ENCODE measurements at places on chromosomes 7 and 10. TPM values are rescaled to one million over a fixed set of nuclear protein-coding genes. Genes with fewer than 3 reads are reported as not detected.

- no peak for DNase-seq
Measured at GRCh38 chr7:1727812-1728570, 57.9 kb downstream of the ELFN1 start.

- no peak for DNase-seq
Measured at GRCh38 chr10:119786117-119786769, 60.4 kb downstream of the INPP5F start.

Gene FKBP6
- not detected for total RNA-seq

GRCh38 chr7:29328045-29328444, 133.5 kb downstream of the CHN2 start:
- DNase-seq = peak; percentile 20

GRCh38 chr7:127251036-127251464, 1.7 kb downstream of the GRM8 start:
- DNase-seq = no peak

- peak; percentile 89 for DNase-seq
Measured at GRCh38 chr7:1536743-1537534, 6.4 kb downstream of the MAFK start.

Gene BAMBI
- total RNA-seq = 33.7 TPM

DNA sequence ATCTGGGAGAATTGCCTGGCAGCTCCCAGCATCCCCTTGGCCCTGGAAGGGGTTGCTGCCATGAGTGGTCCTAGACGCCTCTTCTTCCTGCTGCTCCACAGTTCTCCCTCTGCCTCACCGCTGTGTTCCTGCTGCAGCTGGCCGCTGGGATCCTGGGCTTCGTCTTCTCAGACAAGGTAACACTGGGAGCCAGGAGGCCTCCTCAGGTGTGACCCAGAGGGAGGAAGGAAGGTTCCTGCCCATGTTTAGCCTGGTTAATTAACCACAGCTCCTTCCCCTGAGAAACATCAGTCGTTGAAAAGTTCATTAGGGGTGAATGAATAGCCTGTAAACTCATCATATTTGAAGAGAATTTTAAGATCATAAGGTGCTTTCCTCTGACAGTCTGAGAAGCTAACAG, 18.2 kb downstream of the TSPAN33 start:
- DNase-seq = no peak

Gene PTN
- 91.1 TPM for total RNA-seq
